GF-D8 (cell line): ENCODE measurements at places on chromosomes 2 and 18.

GRCh38 chr18:62209046-62209445, 22.0 kb downstream of the RELCH start:
- DNase-seq = no peak

DNA sequence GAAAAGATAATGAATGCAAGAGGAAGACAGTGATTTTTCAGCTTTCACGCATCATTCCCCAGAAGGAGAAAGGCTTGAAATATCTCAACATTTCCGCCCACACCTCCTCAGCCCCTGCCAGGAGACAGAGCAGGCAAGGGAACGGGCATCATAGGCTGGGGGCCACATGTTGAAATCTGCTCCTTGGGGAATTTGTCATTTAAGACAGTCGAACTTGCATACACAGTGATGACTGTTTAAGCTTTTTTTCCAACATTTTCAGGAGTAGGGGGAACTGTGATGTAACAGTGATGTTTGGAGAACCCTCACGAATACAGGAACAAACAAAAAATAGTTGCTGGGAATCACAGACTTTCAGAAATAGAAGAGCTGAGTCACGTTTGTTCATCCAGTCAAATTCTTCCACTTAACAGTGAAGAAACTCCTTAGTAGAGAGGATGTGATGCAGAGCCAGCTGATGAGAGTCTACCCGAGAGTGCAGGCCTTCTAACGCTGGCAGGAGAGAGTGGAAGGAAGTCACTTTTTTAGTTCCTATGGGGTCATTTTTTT, 266.8 kb downstream of the ALPK2 start:
- DNase-seq = no peak

DNA sequence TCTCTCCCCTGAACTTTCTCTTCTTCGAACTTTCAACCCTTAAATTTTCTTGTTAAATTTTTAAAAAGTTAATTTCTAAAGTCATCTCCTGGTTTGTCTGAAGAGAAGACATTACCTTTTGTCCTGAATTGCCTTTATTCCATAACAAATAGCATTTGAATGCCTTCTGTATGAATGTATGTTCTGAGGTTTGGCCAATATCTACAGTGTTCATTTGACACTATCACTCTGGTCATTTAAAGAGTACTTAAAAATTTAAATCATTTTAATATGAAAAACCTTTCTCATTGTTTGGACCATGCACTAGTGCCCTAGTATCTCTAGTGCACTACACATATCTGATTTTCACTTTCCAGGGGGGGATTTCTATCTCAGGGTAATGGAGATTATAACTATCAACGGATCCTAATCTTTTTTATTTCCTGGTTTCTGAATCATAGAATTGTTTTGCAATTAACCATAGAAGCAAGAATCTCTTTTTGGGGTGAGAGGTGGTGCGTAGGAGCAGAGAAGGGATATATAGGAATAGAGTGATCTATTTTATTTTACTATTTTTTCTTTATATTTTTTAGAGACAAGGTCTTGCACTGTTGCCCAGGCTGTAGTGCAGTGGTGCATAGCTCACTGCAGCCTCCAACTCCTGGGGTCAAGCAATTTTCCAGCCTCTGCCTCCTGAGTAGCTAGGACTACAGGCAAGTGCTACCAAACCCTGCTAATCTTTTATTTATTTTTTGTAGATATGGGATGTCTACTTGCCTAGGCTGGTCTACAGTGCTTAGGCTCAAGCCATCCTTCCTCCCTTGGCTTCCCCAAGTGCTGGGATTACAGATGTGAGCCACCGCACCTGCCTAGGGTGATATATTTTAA, 25.5 kb downstream of the TANC1 start:
- DNase-seq = no peak

DNA sequence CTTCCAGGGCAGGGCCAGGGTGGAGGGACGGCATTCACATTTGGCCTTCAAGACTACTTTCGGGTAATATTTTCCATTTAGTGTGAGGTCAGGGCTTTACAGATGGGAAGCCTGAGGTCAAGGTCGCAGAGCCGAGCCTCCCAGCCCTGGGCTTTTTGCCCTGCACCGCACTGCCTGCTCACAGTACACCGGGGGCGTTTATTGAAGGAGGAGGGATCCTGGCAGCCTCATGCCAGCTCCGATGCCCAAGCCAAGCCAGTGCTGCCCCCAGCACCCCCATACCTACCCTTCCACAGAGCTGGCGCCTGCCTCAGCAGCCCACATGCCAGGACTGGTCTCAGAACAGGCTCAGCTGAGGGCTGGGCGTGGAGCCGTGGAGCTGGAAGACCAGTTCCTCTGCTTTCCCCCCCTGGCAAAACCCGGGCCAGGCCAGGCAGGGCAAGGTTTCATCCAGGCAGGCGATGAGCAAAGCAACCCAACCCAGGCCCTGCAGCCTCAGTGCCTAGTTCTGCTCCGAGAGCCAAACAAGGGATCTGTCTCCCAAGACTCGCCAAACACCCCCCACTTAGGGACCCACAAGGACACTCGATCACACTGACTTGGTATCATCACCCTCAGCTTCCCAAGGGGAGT, 11.9 kb downstream of the SDC1 start:
- no peak for DNase-seq

- DNase-seq = no peak
These were observed 839.4 kb upstream of the VRK2 start for GRCh38 chr2:57207191-57207590.

DNA sequence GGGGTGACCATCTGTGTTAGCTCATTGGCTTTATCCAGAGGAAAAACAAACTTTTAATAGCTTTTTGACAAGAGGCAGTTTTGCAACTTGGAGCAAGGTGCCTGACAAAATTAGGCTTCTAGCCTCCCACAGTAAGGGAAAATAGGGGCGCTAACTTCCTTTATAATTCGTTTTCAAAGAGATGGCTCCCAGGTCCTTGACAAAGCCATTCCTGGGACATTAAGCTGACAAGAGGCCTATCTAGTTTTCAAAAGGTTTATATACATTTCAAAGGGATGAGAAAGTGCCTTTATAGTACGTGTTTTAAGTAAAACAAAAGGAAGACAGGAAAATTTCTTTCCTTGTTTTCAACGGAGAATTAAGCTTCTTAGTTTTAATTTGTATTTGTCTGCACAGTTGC, 159.4 kb upstream of the GCFC2 start:
- no peak for DNase-seq
